Uterus (tissue), 4 donors: ENCODE measurements at places on chromosomes 4 and X. TPM values are rescaled to one million over a fixed set of nuclear protein-coding genes. Genes with fewer than 3 reads are reported as not detected.

Gene SPARCL1
- total RNA-seq = 1,223 TPM

DNA sequence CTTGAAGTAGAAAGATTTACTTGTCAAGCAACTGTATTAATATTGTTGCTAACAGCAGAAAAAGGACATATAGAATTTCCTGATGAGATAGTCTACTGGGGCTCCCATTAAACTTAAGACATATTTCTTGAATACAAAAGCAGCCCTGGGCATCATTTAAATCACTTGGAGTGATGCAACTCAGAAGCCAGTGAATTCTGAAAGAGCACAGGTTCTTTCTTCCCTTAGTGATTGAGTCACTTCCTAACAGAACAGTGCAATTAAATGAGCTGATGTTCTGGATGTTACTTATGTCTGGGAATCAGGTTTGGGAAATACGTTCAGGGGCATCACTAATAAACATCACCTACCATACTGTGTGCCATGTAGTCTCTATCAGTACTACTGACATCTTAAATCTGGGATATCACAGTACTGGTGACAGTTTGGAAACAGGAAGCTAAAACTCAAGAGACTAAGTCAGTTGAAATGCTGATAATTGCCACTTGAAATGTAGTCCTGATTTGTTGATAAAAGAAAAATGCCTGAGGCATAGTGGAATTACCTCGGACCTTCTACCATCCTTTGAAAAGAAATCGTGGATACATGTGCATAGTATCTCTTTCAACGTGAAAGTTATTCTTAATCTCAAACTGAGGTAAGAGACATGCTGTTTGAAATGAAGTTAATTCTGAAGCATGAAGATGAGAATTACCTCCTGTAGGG, 249.2 kb upstream of the GPRIN3 start:
- DNase-seq = no peak

Gene IGFBP7
- 653 TPM for total RNA-seq

- DNase-seq = no peak
These were observed 11.6 kb downstream of the GRPR start for GRCh38 chrX:16134936-16135335.

GRCh38 chr4:1986578-1987210, 22.1 kb downstream of the NELFA start:
- DNase-seq = no peak

- no peak for DNase-seq
These were observed 73.2 kb upstream of the MXD4 start for GRCh38 chr4:2334826-2335728.

DNA sequence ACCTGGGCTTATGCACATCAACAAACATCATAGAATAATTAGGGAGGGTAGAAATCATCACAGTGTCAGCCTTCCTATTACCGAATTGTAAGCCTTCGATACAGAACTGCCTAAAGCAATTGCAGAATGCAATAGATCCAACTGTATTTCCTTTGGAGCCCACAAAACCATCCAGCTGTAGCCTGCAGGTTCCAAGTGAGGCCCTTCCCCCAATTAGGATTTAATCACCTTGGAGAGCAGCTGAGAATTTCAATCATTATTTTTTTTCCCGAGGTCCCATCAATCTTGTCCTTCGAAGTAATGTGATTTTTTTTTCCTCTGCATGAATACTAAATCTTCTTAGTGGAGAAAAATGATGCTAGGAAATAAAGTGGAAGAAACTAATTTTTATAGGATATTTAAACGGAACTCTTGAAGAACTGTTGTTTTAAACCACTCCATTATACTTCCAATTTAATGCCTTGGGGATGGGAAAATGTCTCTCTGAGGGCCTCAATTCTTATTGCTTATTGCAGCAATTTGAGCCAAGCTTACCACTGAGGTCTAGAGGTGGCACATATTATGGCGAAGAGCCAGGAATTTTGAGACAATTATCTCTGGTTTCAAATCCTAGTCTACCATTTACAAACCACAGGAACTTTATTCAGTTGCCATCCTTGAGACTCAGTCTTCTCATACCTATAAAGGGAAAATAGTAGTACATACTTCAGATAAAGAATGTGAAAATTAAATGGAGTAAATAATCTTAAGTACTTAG, 953.4 kb upstream of the IGFBP7 start:
- no peak for DNase-seq

- no peak for DNase-seq
These were observed 17.3 kb upstream of the BBS12 start for GRCh38 chr4:122715221-122715620.

- no peak for DNase-seq
These were observed 27.4 kb upstream of the IRAK1 start for GRCh38 chrX:154046940-154047610.

DNA sequence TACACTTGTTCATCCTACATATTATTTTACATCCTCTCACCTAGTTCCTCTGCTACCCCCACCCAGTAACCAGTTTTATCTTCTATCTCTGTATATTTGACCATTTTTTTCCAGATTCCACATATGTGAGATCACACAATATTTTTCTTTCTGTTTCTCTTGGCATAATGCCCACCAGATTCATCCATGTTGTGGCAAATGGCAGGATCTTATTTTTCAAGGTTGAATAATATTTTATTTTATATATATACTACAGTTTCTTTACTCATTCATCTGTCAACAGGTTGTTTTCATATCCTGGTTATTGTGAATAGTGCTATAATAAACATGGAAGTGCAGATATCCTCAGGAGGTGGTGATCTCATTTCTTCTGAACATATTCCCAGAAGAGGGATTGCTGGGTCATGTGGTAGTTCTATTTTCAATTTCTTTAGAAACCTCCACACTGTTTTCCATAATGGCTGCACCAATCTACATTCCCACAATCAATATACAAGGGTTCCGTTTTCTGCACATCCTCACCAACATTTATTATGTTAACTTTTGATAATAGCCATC, 48.2 kb downstream of the THAP9 start:
- no peak for DNase-seq

Gene XG
- total RNA-seq = not detected

GRCh38 chr4:1277667-1278665, 11.7 kb upstream of the MAEA start:
- DNase-seq = no peak

DNA sequence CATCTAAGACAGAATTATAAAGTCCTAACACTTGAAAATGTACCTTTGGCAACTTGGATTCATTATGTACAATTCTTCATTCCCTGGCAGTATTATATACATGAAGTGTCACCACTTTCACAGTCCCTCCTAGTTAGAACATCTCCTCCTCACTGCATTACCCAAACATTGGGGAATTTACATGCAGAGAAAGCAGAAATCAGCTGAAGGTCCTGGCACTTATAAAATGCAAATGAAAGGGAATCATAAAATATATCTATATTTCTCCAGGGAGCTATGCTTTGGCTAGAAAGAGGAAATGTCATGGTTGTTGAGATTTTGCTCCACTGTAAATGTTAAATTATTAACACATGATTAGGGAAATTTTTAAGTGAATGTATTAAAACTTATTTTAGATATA, 835.6 kb upstream of the SLIT2 start:
- no peak for DNase-seq
